ENCODE measurements at places on chromosomes 16 and 17.

DNA sequence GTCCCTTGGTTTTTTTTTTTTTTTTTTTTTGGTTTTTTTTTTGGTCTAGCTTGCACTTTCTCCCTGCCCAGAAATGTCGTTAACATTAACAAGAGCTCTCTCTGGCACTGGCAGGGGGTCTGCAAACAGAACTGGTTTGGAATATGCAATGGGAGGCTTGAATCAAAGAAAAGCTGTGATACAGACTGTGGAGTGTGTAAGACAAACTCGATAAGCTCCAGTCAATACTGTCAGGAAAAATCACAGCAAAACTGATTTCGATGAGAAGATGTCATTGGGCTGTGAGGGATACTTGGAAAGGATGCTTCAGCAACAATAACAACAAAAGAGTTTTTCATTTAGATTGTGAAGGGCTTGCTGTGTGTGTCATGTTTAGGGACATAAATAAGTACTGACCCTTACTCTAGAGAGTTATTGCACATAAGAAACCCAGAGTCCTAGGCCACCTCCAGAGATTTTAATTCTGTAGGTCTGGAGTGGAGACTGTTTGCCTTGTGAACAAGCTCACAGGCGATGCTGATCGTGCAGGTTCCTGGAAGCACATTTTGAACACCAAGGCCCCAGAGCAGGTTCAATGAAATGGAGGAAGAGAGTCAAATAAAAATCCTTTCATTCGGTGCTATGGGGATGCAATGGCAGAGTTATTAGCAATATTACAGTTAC, 470.7 kb upstream of the RBFOX1 start:
- no peak for DNase-seq

GRCh38 chr16:17744921-17745572, 274.3 kb upstream of the XYLT1 start:
- no peak for DNase-seq

GRCh38 chr17:15239491-15239890, 25.6 kb downstream of the PMP22 start:
- DNase-seq = no peak

DNA sequence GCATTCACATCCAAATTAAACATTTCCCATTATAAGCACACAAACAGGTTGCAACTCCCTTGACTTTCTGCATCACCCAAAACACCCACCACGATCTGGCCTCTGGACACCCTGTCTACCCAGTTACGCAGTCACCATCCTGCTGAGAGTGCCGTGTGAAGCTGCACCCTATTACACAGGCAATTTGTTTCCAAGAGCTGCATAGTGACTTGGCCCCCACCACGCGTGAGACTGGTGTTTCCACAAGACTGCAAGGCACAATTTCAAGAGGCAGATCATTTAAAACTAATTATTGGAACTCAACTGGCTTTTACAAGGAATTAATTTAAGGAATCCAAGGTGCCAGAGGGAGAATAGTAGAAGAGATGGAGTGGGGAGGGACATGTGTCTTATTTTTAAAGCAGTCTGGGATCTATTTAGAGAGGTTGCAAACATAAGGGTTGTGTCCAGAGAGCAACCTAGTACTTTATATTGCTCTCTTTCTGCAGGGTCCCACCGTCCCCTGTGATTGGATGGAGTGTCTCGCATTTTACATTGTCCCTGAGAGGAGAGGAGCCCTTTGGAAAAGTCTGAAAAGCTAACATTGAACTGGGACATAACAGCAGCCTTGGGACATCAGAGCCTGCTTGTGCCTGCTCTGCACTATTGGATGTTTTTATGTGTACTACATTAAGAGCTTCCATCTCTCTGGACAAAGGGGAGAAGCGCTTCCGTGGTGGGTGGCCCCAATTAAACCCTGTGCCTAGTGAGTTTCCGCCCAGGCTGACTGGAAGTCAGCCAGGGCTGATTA, 8.7 kb upstream of the ADAMTS18 start:
- DNase-seq = no peak

- DNase-seq = no peak
Measured at GRCh38 chr16:86355531-86355930, 154.8 kb upstream of the FOXF1 start.

- no peak for DNase-seq
Measured at GRCh38 chr16:56734429-56734828, 4.5 kb downstream of the NUP93 start.

DNA sequence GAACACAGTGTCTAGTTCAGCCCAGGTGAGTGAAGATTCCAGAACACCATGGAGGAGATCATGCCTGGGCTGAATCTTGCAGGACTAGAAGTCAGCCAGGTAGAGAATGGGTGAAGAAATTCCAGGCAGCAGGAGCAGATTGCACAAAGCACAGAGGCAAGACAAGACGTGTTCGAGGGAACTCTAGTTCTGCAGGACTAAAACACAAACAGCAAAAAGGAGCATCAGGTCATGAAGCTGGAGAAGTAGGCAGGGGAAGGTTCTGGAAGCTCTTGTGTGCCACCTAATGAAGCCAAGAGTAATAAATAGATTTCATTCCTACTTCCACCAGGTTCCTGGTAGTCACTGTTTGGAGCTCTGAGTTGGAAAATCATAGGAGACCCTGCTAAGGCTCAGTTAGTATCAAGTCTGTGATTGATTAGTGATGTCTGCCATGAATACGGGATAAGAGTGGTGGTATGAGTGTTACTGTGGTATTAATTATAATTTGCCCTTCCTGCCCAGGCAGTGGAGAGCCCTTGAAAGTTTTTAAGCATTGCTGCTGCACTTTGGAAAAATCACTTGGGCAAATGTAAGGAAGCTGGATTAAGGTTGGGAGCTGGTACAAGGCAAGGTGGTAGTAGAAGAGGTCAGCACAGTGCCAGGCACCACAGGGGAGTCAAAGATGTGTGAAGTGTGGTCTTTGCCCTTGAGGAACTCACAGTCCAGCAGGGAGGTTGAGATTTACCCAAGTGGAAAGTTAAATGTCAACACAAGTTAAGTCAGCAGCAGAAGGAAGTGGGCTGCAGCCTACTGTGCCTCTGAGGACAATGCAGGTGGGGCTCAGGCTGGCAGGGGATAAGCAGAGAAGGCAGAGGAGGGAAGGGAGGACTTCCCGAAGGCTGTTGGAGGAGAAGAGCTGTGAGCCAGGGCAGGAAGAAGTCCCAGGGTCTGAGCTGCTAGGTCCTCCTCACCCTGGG, 13.5 kb upstream of the FOXN1 start:
- no peak for DNase-seq

DNA sequence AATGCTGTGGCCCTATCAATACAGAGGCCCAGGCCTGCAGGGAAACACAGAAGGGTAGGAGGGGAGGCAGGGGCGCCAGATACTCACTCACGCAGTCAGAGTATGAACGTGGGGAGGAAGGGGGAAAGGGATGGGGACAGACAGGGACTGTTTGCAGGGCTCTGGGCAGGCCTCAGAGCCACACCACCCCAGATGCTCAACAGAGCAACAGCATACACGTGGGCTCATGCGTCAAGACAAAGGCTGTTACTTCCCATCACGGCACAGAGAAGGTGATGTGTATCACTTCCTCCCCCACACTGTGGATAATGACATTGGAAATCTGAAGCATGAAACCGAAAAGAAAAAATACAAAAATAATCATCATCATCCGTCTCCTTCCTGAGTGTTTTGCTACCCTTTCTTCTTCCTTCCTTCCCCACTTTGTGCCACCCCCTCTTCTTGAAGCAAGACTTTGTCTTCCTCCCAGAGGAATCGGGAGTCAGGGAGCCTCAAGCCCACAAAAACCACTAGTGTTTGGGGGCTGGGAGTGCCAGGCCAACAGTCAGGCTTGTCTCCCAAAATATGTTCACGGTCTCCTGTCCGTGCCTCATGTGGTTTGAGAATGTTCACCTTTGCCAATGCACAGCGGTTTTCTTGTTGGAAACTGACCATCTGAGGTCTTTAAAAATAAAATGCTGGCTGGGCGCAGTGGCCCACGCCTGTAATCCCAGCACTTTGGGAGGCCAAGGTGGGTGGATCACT, 20.1 kb downstream of the SLC39A11 start:
- no peak for DNase-seq

DNA sequence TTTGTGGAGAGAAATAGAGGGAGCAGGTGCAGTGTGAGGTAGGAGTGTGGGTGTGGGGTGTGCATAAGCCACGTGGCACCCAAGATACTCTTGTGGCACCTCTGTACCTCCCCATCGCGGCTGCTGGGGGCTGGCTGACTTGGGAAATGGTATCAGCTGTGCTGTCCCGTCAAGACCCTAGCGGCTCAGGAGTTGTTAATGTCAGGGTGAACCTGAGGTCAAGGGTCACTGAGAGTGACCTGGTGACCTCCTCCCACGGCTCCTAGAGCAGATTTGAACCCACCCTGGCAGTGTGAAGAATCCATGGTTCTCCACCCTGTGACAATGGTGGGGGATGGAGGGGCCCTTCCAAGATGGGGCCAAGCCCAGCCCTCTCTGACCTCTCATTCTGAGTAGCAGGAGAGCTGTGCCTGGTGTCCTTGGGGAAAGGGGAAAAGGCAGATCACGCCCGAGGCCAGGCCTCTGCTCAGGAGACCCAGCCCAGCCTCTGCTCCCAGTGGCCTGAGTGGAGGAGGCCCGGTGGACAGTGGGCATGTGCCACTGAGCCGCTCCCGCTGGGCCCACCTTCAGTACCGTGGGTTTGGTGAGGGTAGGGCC, 3.0 kb upstream of the WFIKKN2 start:
- no peak for DNase-seq

Data from activated gamma-delta T cell treated with anti-CD3 and anti-CD28 coated beads, Interleukin-2, amount 50 U/mL, for 16 hours (primary cell).